ENCODE measurements at places on chromosomes 4 and X.

DNA sequence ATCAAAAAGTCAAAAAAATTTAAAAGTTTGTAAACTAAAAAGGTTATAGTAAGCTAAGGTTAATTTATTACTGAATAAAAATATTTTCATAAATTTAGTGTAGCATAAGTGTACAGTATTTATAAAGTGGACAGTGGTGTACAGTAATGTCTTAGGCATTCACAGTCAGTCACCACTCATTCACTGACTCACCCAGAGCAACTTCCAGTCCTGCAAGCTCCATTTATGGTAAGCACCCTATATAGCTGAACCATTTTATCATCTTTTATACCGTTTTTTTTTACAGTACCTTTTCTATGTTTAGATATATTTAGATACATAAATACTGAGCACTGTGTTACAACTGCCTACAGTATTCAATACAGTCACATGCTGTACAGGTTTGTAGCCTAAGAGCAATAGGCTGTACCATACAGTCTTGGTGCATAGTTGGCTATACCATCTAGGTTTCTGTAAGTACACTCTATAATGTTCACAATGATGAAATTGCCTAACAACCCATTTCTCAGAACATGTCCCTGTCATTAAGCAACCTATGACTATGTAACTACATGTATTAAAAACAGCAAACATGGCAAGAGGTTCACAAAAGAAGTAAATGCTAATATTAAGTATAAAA, 18.6 kb downstream of the ACSL4 start:
- no peak for DNase-seq

DNA sequence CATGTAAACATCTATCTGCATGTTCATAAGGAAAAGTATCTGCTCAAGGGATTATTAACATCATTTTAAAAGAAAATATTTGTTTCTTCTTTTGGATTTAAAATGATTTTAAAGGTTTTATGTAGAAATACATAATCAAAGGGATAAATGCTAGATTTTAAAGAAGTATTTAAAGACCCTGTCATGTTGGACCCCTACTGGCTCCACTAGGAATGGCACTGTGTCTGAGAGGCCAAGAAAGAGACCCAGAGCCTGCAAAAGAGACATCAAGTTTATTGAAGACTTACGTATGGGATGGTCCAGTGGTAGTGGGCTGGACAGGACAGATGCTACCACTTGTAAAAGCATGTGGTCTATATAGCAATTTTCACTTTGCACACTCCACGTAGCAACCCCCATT, 78.7 kb upstream of the PCDH18 start:
- DNase-seq: peak; percentile 9

DNA sequence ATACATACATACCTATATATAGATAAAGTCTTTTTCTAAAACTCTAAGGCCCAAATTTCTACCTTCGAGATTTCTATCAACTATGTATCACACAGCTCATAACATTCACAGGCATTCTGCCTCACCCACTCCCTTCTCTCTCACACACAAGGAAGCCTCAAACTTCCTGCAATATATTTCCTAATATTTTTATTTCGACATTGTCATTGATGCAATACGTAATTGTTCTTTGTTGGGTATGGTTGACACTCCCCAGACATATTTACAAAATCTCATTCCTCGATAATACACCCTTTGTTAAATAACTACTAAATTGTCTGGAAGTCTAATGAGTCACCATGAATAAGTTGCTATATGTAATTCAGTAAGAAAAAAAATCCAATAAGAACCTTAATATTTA, 143.5 kb downstream of the HNRNPD start:
- DNase-seq: no peak

GRCh38 chr4:149988087-149988410, 90.2 kb upstream of the DCLK2 start:
- no peak for DNase-seq

DNA sequence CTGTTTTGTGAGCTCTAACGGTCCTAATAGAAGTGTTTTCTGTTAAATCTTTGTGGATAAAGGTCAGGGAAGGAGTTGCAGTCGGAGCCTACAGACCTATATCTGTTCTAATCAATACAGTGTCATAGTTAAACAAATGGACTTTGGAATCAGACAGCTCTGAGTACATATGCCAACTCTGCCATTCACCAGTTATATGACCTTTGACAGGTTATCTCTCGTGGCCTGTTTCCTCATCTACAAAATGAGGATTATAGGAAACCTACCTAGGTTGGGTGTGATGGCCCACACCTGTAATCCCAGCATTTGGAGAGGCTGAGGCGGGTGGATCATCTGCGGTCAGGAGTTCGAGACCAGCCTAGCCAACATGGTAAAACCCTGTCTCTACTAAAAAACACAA, 89.7 kb downstream of the MID1IP1 start:
- DNase-seq: no peak

- peak; percentile 52 for DNase-seq
Observed at GRCh38 chrX:154096140-154097002, 1.1 kb downstream of the MECP2 start.

DNA sequence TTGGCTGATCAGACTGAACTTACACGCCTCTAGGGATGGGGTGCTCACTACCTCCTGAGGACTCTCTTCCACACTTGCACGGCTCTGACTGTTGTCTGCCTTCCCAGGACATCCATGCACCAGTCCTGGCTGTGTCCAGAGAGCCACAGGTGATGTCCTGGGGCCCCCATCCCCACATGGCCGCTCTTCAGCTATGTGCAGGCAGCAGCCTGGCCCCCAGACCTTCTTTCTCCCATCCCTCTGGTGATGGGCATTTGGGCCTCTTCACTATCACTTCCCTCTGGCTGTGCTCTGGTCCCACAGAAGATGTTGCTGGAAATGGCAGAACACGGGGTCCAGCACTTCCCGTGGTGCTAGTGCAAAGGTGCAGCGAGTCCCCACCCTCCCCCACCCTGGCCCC, 40.9 kb upstream of the HMX1 start:
- no peak for DNase-seq

DNA sequence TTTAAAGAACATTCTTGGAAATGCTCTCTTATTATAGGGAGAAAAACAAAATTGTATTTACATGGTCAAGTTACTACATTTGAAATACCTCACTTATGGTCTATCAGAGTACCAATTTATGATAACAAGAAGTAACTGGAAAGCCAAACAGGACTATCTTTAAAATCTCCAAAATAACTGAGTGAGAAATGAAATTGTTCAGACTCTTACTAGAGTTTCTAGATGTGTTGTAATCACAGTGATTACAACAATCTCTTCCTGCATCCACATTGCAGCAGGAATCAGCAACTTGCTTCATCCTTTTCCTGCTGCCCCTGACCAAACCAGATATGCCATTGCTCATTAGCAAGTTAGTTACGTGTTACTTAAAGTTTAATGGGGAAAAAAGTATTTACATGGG, 245.2 kb upstream of the SMIM31 start:
- DNase-seq: no peak

DNA sequence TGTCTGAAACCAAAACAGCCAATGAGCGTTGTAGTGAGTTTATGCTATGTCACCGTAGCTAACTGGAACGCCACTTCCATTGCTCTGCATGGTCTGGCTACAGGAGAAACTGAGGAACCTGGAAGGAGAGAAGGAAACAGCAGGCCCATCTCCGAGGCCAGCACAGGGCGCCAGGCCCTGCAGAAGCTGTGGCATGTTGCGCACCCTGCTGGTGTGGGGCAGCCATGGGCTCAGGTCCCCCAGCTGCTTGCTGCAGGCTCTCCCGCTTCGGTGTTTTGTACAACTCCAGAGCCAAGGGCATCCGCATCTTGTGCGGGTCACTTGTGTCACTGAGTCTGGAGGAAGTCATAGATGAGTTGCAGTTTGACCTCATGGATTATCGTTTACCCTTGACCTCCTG, 89.2 kb downstream of the AFAP1 start:
- no peak for DNase-seq

DNA sequence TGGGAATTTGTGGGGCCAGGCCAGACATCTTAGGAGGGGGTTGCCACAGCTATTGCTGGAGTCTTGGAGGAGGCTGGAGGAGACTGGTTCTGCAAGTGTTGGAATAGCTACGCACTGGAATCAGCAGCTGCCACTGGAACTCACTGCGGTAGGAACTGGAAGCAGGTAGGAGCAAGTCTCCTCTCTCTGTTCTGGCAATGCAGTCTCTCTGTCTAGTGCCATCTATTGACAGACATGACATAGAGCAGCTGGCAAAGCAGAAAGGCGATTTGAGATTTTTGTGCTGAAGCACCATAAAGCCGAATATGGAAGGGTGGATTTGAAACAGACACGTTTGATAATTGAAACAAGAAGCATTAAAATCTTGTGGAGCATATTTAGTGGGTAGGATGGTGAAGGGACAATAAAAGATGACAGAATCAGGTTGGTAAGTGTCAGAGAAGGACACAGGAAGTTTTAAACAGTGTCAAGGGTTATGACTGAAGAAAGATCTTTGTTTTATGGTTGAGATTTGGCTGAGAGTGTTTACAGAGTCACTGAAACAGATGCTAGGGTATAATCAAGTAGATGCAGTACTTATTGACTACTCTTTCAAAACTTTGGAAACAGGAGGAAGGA, 23.5 kb upstream of the SYNPO2 start:
- peak; percentile 68 for DNase-seq

DNA sequence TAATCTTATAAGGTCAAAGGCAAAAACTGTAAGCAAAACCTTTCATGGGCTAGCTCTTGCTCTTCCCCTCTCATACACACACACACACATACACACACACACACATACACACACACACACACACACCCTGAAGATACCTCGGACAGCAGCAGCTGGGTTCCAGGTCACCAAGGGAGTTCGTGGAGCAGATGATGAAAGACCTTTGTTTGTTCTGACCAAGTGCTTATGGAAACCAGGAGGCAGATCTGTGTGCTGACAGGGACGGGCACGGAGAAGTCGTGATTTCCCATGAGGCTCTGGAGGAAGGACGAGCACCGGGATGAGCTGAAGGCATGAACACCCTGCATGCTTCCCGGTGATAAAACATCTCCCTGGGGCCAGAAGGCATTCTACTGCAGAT, 35.4 kb upstream of the CRMP1 start:
- no peak for DNase-seq

GRCh38 chr4:112633477-112634235, 3.1 kb downstream of the ZGRF1 start:
- peak; percentile 44 for DNase-seq

- DNase-seq: no peak
Observed at GRCh38 chrX:106615041-106615440, 3.3 kb downstream of the RADX start.

DNA sequence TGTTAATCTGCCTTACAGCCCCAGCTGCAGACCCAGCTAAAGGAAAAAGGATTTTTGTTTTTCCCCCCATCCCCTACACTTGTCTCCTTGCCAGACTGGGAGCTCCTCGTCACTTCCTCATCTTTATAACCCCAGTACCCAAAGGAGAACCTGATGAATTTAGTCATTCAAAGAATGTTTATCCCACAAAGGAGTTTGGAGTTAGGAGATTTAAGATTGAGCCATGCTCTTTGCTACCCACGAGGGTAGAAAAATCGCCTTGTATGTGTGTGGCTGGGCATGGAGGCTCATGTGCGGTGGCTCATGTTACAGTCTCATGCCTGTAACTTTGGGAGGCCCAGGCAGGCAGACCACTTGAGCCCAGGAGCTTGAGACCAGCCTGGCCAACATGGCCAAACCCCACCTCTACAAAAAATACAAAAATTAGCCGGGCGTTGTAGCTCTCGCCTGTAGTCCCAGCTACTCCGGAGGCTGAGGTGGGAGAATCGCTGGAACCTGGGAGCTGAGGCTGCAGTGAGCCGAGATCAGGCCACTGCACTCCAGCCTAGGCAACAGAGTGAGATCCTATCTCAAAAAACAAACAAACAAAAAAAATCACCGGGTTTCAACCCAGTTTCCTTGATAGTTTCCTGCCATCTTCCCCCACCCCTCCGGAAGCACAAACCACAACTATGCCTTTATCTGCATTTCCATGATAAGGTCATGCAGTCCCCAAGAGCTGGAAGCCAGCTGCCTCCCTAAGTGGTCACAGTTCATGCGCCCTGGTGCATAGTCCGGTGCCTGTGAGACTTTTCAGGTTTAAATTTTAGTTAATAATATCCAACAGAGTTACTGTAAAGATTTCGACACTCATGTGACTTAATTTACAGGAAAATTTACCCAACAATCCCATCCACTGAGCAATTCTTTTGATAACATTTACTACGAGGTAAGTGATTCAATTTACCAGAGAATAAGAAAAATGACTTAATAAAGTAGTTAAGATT, 1.5 kb downstream of the CFAP97 start:
- DNase-seq: no peak

DNA sequence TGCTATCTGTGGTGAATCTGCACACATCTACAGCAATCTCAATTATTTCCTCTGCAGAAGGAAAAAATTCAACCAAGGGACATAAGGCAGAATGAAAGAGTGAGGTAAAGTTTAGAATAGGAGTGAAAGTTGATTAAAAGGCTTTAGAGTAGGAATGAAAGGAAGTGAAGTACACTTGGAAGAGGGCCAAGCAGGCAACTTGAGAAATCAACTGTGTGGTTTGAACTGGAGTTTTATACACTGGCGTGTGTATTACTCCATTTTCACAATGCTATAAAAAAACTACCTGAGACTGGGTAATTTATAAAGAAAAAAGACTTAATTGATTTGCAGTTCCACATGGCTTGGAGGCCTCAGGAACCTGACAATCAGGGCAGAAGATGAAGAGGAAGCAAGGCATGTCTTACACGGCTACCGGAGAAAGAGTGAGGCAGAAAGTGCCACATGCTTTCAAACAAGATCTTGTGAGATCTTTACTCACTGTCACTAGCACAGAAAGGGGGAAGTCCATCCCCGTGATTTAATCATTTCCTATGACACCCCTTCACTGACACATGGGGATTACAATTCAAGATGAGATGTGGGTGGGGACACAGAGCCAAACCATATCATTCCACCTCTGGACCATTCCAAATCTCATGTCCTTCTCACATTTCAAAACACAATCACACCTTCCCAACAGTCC, 234.8 kb downstream of the IL15 start:
- no peak for DNase-seq

DNA sequence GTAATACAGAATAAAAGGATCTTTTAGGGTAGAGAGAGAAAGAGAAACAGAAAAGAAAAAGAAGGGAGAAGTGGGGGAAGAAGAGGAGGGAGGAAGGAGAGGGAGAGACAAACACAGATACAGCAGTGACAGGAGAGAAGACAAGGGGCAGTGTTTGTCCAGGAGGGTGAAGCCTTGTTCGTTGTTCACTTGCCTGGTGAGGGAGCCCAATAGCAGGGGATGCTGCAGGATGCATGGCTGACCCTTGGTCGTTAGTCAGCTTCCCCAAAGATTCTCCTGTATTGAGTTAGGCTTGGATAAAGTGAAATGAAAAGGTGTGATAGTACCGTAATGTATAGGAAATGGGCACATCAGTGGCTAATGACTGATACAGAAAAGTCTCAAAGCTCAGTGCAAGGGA, 403.7 kb downstream of the IL15 start:
- DNase-seq: no peak

DNA sequence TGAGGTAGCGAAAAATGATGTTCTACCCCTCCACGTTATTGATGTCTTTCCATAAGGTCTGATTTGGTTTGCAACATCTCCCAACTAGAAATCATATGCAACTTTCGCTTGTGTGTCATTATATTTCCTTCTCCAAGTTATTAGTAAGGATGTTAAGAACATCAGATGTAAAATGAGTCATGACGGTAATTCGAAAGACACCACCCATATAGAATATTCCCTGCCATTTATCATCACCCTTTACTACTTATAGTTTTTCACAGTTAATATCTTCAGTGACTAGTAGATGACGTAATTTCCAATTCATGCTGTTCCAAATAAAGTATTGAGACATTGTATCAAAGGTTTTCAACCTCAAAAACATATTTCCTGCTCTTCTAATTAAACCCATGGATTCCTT, 146.7 kb upstream of the MAP3K15 start:
- no peak for DNase-seq

GRCh38 chr4:90241008-90241407, 113.8 kb downstream of the CCSER1 start:
- no peak for DNase-seq

Measured in MM.1S (cell line).